ENCODE measurements at places on chromosomes 2 and 18.

DNA sequence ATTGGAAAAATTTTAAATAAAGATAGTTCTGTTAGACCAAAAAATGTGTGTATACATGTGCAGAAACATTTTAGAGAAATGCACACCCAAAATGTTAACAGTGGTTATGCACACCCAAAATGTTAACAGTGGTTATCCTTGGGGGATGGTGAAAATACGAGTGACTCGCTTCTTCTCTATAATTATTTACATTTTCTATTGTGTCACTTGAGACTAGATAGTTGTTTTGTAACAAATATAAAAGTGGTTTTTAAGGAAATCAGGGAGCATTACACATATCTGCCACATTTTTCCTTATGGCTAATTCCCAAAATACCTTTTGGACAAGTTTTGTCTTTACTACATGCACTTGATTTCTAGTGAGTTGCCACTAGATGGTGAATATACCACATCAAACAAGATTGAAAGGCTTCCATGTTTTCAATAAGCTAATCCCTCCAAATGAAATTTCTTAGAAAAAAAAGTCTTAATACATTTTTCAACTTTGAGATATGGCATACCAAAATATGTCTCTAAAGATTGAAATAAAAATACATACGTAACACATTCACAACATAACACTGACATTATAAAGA, 9.0 kb upstream of the HIBCH start:
- DNase-seq = no peak

DNA sequence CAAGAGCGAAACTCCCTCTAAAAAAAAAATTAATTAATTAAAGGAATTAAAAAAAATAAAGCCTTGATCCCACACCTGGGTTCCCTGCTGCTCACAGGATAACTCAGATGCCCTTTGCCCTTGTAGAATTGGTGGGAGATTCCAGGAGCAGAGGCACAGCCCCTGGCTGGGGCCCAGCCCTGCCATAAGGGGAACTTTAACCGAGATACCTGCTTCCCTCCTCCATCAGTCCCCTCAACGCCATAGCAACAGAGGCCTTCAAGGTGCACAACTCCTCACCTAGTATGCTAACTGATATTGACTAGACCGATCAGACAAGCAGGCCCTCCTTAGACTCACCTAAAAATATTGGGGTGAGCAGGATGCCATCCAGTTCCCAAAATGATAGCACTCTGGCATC, 23.6 kb downstream of the TEX44 start:
- DNase-seq = no peak

GRCh38 chr18:74683573-74683972, 85.9 kb downstream of the ZNF407 start:
- DNase-seq = no peak

- DNase-seq = no peak
Observed at GRCh38 chr2:145688156-145688555, 1168.2 kb upstream of the ZEB2 start.

GRCh38 chr2:88683160-88684021, 8.1 kb upstream of the RPIA start:
- DNase-seq = no peak

GRCh38 chr2:208315081-208315788, 49.2 kb downstream of the PIKFYVE start:
- DNase-seq = no peak

GRCh38 chr2:78553866-78554647, 471.4 kb upstream of the REG3G start:
- DNase-seq = no peak

GRCh38 chr2:168455645-168456520, at the start of gene CERS6:
CERS6 (plus strand) TSS chr2:168456272; CDS start chr2:168456449, 177 bp downstream.
- DNase-seq = no peak

- DNase-seq = no peak
Observed at GRCh38 chr2:7984693-7985353, 697.0 kb upstream of the ID2 start.

GRCh38 chr2:115161771-115162493, 719.5 kb downstream of the DPP10 start:
- DNase-seq = no peak

DNA sequence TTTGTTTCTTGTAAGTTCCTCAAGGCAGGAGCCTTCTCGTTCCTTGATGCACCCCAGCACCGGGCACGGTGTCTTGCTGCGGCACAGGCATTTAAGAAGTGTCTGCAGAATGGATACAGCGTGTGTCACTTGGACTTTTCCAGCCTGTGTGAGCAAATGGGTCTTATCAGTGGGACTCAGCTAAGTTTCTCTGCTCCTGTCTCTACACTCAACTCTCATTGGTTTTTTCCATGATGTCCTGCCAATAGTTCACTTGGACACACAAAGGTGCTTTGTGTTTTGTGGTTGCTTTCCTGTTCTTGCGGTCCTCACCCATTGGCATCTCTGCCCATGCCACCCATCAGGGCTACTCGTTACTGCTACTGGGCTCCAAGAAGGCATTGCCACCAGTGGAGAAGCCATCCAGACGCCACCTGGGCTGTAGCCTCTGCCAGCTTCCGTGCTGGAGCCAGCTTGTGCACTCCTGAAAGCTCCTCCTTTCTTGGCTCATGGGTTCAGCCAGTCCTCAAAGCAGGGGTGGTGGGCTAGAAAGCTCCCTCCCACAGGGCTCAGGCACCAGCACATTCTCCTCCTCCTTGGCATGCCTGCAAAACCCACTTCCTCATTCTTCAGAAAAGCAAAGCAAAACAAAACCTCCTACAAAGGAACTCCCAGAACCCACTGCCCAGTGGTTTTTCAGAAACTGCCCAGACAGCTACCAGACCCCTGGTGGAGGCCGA, 41.4 kb downstream of the IL1R2 start:
- DNase-seq = no peak

- no peak for DNase-seq
Observed at GRCh38 chr2:3265471-3265870, 112.1 kb downstream of the EIPR1 start.

- DNase-seq = no peak
Observed at GRCh38 chr2:119996148-119996547, 16.7 kb upstream of the EPB41L5 start.

DNA sequence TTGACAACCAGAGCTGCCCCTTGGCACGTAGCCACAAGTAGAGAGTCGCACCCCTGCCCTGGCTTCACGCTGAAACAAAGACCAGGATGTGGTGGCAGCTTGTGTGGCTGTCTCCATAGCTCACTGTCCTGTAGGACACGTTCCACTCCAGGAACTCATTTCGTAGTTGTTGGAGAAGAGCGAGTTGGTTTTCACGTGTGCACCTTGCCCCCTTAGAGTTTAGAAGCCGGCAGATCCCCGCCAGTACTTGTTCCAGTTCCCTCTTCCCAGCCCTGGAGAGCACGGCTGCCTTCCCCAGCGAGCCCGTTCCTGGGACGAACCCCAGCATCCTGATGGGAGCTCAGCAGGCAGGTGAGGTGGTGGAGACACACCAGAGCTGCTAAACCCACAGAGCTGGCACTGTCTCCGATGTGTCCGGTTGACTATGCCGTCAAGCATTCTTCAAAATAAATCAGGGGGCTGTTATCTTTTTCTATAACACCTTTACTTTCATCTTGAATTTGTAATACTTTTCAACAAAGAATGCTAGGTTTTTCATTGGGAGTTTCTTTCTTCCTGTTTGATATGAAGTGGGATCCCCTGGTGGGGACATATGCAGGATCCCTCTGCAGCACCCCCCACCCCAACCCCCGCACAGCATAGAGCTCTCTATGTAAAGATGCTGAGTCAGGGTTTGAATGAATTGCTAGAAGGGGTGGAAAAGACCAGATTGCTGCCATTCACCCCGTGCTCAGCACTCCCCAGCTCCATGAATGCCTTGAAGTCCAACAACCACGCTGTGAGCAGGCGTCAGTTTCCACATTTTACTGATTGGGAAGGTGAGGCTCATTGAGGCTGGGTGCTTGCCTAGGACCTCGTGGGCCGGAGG, 44.5 kb downstream of the GREB1 start:
- no peak for DNase-seq

Data from NCI-H524 treated with DMSO at 0.1 percent for 48 hours (cell line).